ENCODE measurements at places on chromosomes 16 and 17. TPM values are rescaled to one million over a fixed set of nuclear protein-coding genes. Genes with fewer than 3 reads are reported as not detected.

Gene TBC1D16
- total RNA-seq: 2.8 TPM

Gene ASIC2
- total RNA-seq: not detected

GRCh38 chr17:81328978-81329926 lies 34.1 kb upstream of the SLC38A10 start:
- no peak overlapping the region for H3K4me3 ChIP-seq
- peaks cover 5% of the 10 kb centered on the region for H3K27me3 ChIP-seq
- no peaks in the 10 kb centered on the region for H3K4me1 ChIP-seq
- no peak overlapping the region for H3K27ac ChIP-seq
- DNase-seq: no peak

Gene LONP2
- total RNA-seq: 50.6 TPM

- H3K27ac ChIP-seq: no peak overlapping the region
- no peaks in the 10 kb centered on the region for H3K27me3 ChIP-seq
- DNase-seq: no peak
- H3K4me3 ChIP-seq: no peak overlapping the region
- H3K36me3 ChIP-seq: peaks cover 1% of the 10 kb centered on the region
- H3K4me1 ChIP-seq: peaks cover 2% of the 10 kb centered on the region
Observed at GRCh38 chr16:12484972-12485371, 318.7 kb downstream of the CPPED1 start.

DNA sequence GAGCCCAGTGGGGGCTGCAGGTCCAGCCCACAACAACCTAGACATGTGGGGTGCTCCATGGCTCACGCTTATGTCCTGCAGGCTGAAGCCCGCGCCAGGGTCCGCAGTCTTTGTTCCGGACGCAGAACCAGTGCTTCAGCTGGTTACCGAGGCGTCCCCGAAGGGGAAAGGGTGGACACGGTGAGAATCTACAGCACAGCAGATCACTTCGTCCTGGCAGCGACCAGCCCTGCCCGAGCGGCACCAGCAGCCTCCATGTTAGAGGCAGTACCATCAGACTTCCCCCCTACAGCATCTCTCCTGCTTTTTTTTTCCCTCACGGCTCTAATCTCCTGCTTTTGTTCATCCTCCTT lies 1736.4 kb downstream of the TP53TG3F start:
- H3K36me3 ChIP-seq: no peaks in the 10 kb centered on the region
- no peak overlapping the region for H3K27ac ChIP-seq
- H3K4me1 ChIP-seq: no peaks in the 10 kb centered on the region
- DNase-seq: no peak

Gene ATP2A1
- total RNA-seq: 3.4 TPM

- no peak overlapping the region for H3K27ac ChIP-seq
- H3K36me3 ChIP-seq: no peaks in the 10 kb centered on the region
- peaks cover 21% of the 10 kb centered on the region for H3K4me1 ChIP-seq
- H3K4me3 ChIP-seq: no peak overlapping the region
- peaks cover 32% of the 10 kb centered on the region for H3K27me3 ChIP-seq
Observed at GRCh38 chr17:38741921-38742410, 6.2 kb downstream of the PCGF2 start.

Gene FNDC8
- not detected for total RNA-seq

Gene RFWD3
- 162 TPM for total RNA-seq

DNA sequence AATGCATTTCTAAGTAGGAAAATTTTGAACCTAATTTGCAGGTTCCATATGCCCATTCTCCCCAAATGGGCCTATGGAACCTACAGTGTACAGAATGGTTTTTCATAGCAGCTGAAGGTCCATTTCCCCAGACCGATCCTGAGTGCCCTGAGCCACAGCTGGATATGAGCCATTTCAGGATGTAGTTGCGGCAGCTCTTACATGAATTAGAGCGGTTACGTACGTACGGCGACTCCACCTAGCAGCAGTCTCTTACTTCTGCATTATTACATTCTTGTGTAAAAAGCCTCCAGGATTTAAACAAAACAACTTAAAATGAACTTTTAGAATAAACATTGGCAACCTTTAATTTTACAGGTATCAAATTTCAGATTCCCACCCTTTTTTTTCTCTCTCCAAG lies 225.3 kb downstream of the SNX29 start:
- no peak for DNase-seq
- H3K4me1 ChIP-seq: no peaks in the 10 kb centered on the region
- no peaks in the 10 kb centered on the region for H3K36me3 ChIP-seq
- H3K4me3 ChIP-seq: no peak overlapping the region

GRCh38 chr16:57938936-57939871 lies 31.7 kb downstream of the CNGB1 start:
- no peaks in the 10 kb centered on the region for H3K4me1 ChIP-seq
- H3K4me3 ChIP-seq: no peak overlapping the region
- H3K27me3 ChIP-seq: peaks cover 7% of the 10 kb centered on the region

- DNase-seq: no peak
- H3K4me3 ChIP-seq: no peak overlapping the region
- H3K4me1 ChIP-seq: no peaks in the 10 kb centered on the region
- no peak overlapping the region for H3K27ac ChIP-seq
- no peaks in the 10 kb centered on the region for H3K36me3 ChIP-seq
- H3K27me3 ChIP-seq: peaks cover 2% of the 10 kb centered on the region
Observed at GRCh38 chr17:11901931-11902330, 95.3 kb downstream of the ZNF18 start.

GRCh38 chr17:46106966-46107644 lies 86.1 kb downstream of the KANSL1 start:
- H3K36me3 ChIP-seq: peaks cover 1% of the 10 kb centered on the region
- no peak for DNase-seq
- no peak overlapping the region for H3K27ac ChIP-seq
- no peaks in the 10 kb centered on the region for H3K27me3 ChIP-seq
- no peak overlapping the region for H3K4me3 ChIP-seq
- H3K4me1 ChIP-seq: peaks cover 32% of the 10 kb centered on the region

Gene TNP2
- total RNA-seq: not detected

GRCh38 chr16:87441886-87442580 lies 49.9 kb downstream of the MAP1LC3B start:
- peaks cover 24% of the 10 kb centered on the region for H3K27me3 ChIP-seq
- H3K27ac ChIP-seq: no peak overlapping the region
- H3K4me1 ChIP-seq: no peaks in the 10 kb centered on the region
- no peaks in the 10 kb centered on the region for H3K36me3 ChIP-seq
- no peak overlapping the region for H3K4me3 ChIP-seq
- DNase-seq: no peak

GRCh38 chr16:87584271-87584670 lies 18.0 kb upstream of the JPH3 start:
- H3K4me1 ChIP-seq: no peaks in the 10 kb centered on the region
- H3K27ac ChIP-seq: no peak overlapping the region

Gene ZSCAN10
- total RNA-seq: 0.21 TPM

- H3K27ac ChIP-seq: peak overlapping the region; percentile 99
- no peak for DNase-seq
- H3K4me1 ChIP-seq: peaks cover 96% of the 10 kb centered on the region
- H3K4me3 ChIP-seq: peak overlapping the region; percentile 24
- peaks cover 85% of the 10 kb centered on the region for H3K36me3 ChIP-seq
Observed at GRCh38 chr17:80860101-80860671, 131.5 kb upstream of the CHMP6 start.

GRCh38 chr16:30669026-30669902 lies 11.0 kb downstream of the FBRS start:
- peaks cover 26% of the 10 kb centered on the region for H3K36me3 ChIP-seq
- H3K4me1 ChIP-seq: peaks cover 4% of the 10 kb centered on the region
- no peak overlapping the region for H3K27ac ChIP-seq
- H3K27me3 ChIP-seq: no peaks in the 10 kb centered on the region
- H3K4me3 ChIP-seq: no peak overlapping the region

- DNase-seq: no peak
- H3K36me3 ChIP-seq: no peaks in the 10 kb centered on the region
- no peak overlapping the region for H3K4me3 ChIP-seq
Observed at GRCh38 chr17:9290226-9290613, 268.9 kb downstream of the NTN1 start.

Gene PLK1
- 132 TPM for total RNA-seq

Gene HBM
- total RNA-seq: not detected

- H3K27me3 ChIP-seq: peaks cover 7% of the 10 kb centered on the region
- H3K4me1 ChIP-seq: peaks cover 30% of the 10 kb centered on the region
- no peak overlapping the region for H3K4me3 ChIP-seq
- H3K27ac ChIP-seq: no peak overlapping the region
- peak; percentile 52 for DNase-seq
- no peaks in the 10 kb centered on the region for H3K36me3 ChIP-seq
Observed at GRCh38 chr17:48483471-48484131, 47.2 kb downstream of the HOXB1 start.

Gene ADAP2
- total RNA-seq: 0.89 TPM

Gene AATK
- total RNA-seq: 0.26 TPM

DNA sequence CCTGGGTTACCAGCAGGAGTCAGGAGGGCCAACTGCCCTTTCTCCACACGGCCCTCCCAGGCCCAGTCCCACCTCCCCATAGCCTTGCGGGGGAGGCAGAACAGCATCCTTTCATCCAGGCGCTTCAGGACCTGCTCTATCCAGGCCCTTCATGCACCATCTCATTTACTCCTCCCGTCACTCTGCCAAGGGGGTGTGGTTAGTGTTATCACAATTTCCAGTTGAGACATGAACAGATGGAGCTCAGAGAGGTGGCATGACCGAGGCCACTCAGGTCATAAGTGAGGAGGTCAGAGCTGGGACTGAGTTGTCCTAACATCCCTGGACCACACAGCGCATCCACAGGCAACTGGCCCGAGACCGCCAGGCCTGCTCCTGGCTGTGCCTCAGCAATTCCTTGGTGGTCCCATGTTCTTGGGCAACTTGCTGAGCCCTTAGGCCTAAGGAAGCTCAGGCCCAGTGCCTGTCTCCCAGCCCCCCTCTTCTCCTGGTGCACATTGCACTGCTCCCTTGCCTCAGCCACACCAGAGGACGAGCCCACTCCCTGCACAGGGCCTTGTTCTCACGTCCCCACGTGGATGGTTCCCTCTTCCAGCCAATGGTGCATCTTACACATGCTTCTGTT lies 23.8 kb downstream of the C17orf100 start:
- no peak for DNase-seq
- no peak overlapping the region for H3K27ac ChIP-seq
- H3K27me3 ChIP-seq: peaks cover 39% of the 10 kb centered on the region
- no peaks in the 10 kb centered on the region for H3K36me3 ChIP-seq
- no peak overlapping the region for H3K4me3 ChIP-seq

DNA sequence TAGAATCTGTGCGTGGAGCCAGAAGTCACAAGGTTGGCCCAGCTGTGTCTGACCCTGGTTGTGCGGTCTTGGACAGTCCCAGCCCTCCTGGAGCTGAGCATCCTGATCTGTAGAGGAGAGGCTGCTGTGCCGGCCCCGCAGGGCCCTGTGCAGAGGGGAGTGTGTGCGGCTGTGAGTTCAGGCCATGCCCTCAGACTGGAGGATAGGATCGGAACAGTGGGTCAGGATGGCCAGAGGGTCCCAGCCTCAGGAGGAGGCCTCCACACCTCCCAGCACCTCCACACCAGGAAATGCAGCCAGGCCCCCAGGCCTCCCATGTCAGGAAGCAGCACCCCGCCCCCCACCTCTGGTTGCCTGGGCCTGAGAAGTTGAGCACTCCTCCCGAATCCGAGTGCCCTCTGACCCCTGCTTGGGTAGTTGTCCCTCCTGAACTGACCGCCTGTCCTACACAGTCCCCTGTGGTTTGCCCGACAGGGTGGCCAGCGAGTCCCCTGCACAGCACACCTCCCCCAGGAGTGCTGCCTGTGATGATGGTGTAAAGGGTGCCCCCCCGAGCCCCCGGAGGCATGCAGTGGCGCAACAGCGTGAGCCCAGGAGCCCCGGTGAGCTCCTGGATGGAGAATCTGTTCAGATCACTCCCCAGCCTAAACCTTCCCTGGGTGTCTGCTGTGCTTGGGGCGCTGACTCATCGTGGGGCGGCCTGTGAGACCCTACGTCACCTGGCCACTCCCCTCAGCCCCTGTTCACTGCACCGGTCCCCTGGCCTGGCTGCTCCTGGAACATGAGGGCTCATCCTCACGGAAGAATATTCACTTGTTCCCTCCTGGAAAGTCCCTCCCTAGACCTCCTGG lies 285.2 kb downstream of the SEC14L1 start:
- no peak overlapping the region for H3K4me3 ChIP-seq
- DNase-seq: no peak
- no peaks in the 10 kb centered on the region for H3K36me3 ChIP-seq
- H3K27me3 ChIP-seq: no peaks in the 10 kb centered on the region
- peaks cover 49% of the 10 kb centered on the region for H3K4me1 ChIP-seq
- H3K27ac ChIP-seq: no peak overlapping the region

- peaks cover 4% of the 10 kb centered on the region for H3K36me3 ChIP-seq
- no peak for DNase-seq
- no peaks in the 10 kb centered on the region for H3K27me3 ChIP-seq
- H3K27ac ChIP-seq: no peak overlapping the region
- H3K4me1 ChIP-seq: peaks cover 7% of the 10 kb centered on the region
Observed at GRCh38 chr17:9368631-9369030, 207.0 kb downstream of the STX8 start.

- no peak for DNase-seq
- no peak overlapping the region for H3K27ac ChIP-seq
- no peak overlapping the region for H3K4me3 ChIP-seq
- peaks cover 34% of the 10 kb centered on the region for H3K4me1 ChIP-seq
- no peaks in the 10 kb centered on the region for H3K36me3 ChIP-seq
Observed at GRCh38 chr17:37485938-37486570, 3.6 kb upstream of the DUSP14 start.

- DNase-seq: no peak
- no peak overlapping the region for H3K27ac ChIP-seq
- H3K4me3 ChIP-seq: no peak overlapping the region
- H3K27me3 ChIP-seq: peaks cover 36% of the 10 kb centered on the region
- H3K4me1 ChIP-seq: no peaks in the 10 kb centered on the region
- no peaks in the 10 kb centered on the region for H3K36me3 ChIP-seq
Observed at GRCh38 chr17:66930933-66931332, 33.6 kb upstream of the CACNG4 start.

DNA sequence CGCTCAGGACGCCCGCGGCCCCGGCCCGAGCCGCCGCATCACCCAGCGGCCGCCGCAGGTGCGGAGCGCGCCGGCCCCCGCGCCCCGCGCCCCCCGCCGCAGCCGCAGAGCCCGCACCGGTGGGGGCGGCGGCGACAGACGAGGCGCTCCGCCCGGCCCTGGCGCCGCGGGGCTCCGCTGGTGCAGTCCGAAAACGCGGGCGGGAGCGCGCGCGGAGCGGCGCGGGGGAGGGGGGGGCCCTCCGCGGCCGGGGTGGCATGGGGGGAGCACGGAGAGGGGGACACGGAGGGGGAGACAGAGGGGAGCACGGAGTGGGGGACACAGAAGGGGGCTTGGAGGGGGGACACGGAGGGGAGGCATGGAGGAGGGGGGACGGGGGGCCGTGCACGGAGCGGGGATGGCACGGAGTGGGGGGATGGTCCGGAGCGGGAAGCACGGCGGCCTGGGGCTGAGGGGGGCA lies at the start of gene AATK:
TSS of gene AATK (minus strand) at position 189 of the 460 bp plus-strand sequence. CDS start 229 bp downstream, outside the sequence.
- no peak within 1 kb of the TSS for H3K4me3 ChIP-seq
- DNase-seq: no peak
- no peaks in the 10 kb centered on the region for H3K4me1 ChIP-seq
- no peak within 1 kb of the TSS for H3K27ac ChIP-seq

DNA sequence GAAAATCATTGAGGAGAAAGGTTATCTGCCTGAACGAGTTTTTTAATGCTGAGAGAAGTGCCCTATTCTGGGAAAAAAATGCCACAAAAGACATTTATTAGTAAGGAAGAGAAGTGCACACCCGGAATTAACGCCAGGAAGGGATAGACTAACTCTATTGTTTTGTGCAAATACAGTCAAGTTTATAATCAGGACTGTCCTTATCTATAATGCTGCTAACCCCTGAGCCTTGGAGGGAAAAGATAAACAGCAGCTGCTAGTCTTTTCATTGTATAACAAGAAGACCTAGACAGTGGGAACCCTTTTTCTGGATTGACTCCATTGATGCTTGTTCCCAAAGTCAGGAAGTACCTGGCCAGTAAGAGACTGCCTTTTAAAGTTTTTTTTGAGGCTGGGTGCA lies 26.5 kb downstream of the BCAS3 start:
- no peaks in the 10 kb centered on the region for H3K27me3 ChIP-seq
- H3K27ac ChIP-seq: no peak overlapping the region
- no peak for DNase-seq
- H3K4me3 ChIP-seq: no peak overlapping the region
- no peaks in the 10 kb centered on the region for H3K4me1 ChIP-seq
- no peaks in the 10 kb centered on the region for H3K36me3 ChIP-seq

Data from activated CD8-positive, alpha-beta memory T cell treated with anti-CD3 and anti-CD28 coated beads, Interleukin-2, amount 10 ng/mL, durations not matched to agents 7 days and 5 days (primary cell).